ENCODE measurements at places on chromosomes 7 and 10.

GRCh38 chr10:2210088-2210487 is 472.8 kb upstream of the ADARB2 start:
- DNase-seq: no peak

GRCh38 chr7:110400411-110400810 is 690.5 kb upstream of the LRRN3 start:
- DNase-seq: no peak

- no peak for DNase-seq
Observed at GRCh38 chr7:117772421-117772820, 100.8 kb downstream of the CTTNBP2 start.

DNA sequence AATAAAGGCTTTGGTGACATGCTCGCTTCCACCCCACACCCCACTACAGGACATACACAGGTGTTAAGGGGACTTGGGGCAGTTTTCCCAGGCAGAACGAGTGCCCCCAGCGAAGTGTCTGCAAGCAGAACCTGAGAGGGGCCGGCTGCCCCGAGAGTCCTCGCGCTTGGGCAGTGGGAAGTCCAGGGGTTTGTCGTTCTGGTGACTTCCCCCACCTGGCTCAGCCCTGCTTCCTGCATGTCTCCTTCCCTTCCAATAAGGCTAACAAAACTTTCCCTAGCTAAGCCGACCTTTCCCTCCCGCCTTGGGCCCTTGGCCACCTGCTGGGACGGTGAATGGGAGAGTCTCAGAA is 916 bp downstream of the VWA2 start:
- no peak for DNase-seq

DNA sequence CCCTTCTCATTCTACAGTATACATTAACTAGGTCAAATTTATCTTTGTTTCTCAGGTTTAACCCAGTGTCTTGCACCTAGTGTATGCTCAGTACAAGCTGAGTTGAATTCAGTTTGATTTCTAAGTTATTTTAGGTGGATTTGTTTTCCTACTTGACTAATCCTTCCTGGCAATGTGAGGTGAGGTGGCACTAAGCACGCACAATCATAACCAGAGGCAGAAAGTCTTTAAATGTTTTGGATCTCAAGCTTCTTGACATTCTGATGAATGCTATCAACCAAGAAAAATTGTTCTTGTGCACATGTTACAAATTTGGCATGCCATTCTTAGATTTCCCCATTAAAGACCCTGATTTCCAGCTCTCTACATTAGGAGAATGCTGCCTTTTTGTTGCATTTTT is 3.2 kb downstream of the BZW2 start:
- DNase-seq: no peak

- no peak for DNase-seq
Observed at GRCh38 chr10:57338823-57339558, 928.7 kb downstream of the IPMK start.

- DNase-seq: no peak
Observed at GRCh38 chr10:6140965-6141295, 52.1 kb downstream of the RBM17 start.

GRCh38 chr7:137975768-137976167 is 26.1 kb downstream of the CREB3L2 start:
- no peak for DNase-seq

- DNase-seq: no peak
Observed at GRCh38 chr10:3538656-3539531, 246.1 kb downstream of the KLF6 start.

DNA sequence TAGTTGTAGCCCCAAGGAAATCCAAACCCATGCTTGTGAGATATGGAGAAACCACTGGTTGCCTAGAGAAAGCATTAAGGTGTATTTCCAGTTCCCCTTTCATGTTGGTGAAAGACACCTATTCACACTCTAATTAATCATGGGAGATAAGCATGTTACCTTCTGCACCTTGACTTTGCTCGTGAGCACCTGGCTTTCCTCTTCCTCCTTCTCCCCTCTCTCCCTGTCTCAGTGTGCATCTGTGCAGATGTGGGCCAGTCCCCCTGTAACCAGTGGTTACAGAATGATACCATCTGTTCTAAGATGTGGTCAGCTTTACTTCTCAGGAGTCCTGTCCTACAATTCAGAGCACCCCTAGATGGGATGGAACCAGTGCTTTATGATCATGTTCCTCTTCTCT is 160.6 kb downstream of the LCOR start:
- DNase-seq: no peak

DNA sequence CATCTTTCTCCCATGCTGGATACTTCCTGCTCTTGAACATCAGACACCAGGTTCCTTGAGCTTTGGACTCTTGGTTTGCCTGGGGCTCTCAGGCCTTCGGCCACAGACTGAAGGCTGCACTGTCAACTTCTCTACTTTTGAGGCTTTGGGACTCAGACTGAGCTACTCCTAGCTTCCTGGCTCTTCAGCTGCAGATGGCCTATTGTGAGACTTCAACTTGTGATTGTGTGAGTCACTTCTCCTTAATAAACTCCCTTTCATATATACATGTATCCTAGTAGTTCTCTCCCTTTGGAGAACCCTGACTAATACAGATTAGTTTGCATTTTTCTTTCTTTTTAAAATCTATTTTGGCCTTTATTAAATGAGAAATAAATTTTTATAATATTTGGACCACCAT is 276.2 kb upstream of the SEMA3C start:
- no peak for DNase-seq

- DNase-seq: no peak
Observed at GRCh38 chr10:60335708-60336107, 54.0 kb downstream of the ANK3 start.

- DNase-seq: no peak
Observed at GRCh38 chr7:67637023-67637358, 640.4 kb downstream of the TYW1 start.

All from activated T-helper 1 cell treated with Interleukin-2 at 50 U/mL for 16 hours (primary cell).